ENCODE measurements at places on chromosomes 2 and 18.

DNA sequence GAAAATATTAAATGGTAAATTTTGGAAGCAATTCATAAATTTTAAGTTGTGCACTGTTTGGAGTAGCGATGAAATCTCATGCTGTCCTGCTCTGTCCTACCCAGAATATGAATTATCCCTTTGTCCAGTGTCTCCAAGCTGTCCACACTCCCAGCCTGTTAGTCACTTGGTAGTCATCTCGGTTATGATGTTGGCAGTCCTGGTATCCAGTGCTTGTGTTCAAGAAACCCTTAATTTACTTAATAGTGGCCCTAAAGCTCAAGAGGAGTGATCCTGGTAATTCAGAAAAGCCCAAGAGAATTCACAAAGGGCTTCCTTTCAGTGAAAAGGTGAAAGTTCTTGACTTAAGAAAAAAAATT lies 71.8 kb upstream of the STAM2 start:
- no peak for DNase-seq

GRCh38 chr2:219644801-219645480 lies 17.5 kb downstream of the SLC4A3 start:
- no peak for DNase-seq

GRCh38 chr2:237590272-237591140 lies at the start of gene RAB17:
Gene RAB17 (minus strand): TSS chr2:237590734. CDS start chr2:237586154, 4,580 bp downstream.
- DNase-seq, result no peak

GRCh38 chr18:61742565-61743429 lies 150.0 kb downstream of the RNF152 start:
- DNase-seq, result no peak

DNA sequence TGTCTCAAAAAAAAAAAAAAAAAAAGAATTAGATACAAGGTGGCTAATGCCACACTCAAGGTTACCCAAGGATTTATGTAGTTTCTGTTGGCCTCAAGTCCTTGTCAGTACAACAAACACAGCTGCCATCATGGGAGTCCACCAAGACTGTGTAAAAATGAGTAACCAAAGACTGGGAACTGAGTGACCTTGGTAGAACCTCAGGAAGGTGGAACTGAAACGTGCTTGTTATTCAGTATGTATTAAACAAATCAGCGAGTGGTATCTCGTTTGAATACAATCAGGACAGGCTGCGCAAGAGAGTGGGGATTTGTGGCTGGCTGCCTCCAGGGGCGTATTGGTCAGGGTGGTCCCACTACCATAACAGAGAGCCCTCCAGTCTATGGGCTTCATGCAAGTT lies 1.6 kb upstream of the SFTPB start:
- DNase-seq, result no peak

- no peak for DNase-seq
Observed at GRCh38 chr2:79757526-79757925, 244.7 kb downstream of the CTNNA2 start.

- no peak for DNase-seq
Observed at GRCh38 chr2:3000125-3000524, 377.5 kb downstream of the EIPR1 start.

- DNase-seq, result no peak
Observed at GRCh38 chr2:46200100-46200690, 97.0 kb upstream of the EPAS1 start.

GRCh38 chr2:95292623-95293260 lies 4.4 kb upstream of the KCNIP3 start:
- no peak for DNase-seq

DNA sequence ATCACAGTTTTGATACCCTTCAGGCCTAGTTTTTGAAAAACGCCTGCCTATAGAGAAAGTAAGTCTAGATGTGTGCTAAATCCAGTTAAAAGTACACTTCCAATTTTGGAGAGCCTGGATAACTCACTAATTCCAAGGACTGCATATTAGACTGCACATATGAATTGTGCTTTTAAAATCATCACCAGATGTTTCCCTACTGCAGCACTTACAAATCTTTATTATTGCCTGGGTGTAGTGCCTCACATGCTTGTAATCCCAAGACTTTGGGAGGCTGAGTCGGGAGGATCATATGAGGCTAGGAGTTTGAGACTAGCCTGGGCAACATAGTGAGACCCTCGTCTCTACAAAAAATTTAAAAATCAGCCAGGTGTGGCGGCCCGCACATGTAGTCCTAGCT lies 35.9 kb upstream of the HTR2B start:
- DNase-seq, result no peak

- DNase-seq, result no peak
Observed at GRCh38 chr2:158781353-158781961, 13.7 kb upstream of the DAPL1 start.

GRCh38 chr2:160375802-160376469 lies 117.7 kb downstream of the RBMS1 start:
- no peak for DNase-seq

GRCh38 chr2:129480790-129481189 lies 498.7 kb upstream of the RAB6C start:
- no peak for DNase-seq

DNA sequence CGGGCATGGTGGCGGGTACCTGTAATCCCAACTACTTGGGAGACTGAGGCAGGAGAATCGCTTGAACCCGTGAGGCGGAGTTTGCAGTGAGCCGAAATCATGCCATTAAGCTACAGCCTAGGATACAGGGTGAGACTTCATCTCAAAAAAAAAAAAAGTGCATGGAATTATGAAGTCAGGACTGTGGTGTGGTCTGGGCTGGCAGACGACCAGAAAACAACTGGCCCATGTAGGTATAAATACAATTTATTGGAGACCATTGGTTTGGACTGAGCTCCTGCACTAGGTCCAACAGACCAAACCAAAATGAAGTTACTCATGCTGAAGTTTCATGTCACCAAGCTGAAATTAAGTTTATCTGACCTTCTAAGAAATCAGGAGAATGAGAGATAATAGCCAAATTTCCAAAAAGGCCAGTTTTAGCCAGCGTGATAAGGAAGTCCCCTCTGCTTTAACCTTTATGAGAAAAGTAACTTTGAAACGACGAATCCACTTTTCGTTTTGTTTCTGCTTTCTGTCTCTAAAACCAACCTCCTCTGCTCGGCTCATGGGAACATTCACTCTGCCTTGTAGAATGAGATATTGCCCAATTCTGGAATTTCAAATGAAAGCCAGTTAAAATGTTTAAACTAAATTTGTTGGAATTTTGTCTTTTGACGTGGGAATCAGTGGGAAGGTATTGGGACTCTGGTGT lies 17.7 kb upstream of the RAB10 start:
- no peak for DNase-seq

DNA sequence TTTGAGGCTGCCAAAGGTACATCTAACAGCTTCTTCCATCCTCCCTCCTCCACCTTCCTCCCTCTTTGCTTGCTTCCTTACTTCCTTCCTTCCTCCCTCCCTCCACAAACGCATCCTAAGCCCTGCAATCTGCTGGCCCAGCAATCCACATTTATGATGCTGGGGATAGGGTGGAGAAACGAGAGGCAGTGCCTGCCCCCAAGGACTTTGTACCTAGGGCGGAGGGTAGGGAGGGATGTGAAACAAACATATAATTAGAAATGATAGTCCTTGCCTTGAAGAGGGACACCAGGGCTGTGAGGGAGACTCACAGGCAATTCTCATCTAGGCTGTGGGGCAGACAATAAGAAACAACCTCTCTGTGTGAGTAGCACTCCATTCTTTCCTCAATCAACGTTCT lies 188.3 kb downstream of the ANKRD30B start:
- DNase-seq, result no peak

- DNase-seq, result no peak
Observed at GRCh38 chr2:11393711-11394236, 49.3 kb upstream of the ROCK2 start.

DNA sequence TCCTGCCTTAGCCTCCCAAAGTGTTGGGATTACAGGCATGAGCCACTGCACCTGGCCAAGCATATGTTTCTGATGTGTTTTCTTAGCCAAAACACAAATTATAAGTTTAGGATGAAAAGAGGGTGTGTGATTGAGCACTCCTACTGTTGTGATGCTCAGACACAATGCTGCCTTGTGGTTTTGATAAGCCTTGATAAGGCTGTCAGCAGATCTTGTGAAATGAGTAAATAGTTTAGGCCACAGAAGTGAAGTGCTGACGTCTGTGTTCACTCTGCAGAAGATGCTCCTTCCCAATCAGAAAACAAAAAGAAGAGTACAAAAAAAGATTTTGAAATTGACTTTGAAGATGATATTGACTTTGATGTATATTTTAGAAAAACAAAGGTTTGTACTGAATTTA lies 24.3 kb downstream of the NCAPH start:
- no peak for DNase-seq

- no peak for DNase-seq
Observed at GRCh38 chr18:78309924-78310323, 669.7 kb upstream of the SALL3 start.

GRCh38 chr2:10912076-10912731 lies 470 bp downstream of the KCNF1 start:
- no peak for DNase-seq

DNA sequence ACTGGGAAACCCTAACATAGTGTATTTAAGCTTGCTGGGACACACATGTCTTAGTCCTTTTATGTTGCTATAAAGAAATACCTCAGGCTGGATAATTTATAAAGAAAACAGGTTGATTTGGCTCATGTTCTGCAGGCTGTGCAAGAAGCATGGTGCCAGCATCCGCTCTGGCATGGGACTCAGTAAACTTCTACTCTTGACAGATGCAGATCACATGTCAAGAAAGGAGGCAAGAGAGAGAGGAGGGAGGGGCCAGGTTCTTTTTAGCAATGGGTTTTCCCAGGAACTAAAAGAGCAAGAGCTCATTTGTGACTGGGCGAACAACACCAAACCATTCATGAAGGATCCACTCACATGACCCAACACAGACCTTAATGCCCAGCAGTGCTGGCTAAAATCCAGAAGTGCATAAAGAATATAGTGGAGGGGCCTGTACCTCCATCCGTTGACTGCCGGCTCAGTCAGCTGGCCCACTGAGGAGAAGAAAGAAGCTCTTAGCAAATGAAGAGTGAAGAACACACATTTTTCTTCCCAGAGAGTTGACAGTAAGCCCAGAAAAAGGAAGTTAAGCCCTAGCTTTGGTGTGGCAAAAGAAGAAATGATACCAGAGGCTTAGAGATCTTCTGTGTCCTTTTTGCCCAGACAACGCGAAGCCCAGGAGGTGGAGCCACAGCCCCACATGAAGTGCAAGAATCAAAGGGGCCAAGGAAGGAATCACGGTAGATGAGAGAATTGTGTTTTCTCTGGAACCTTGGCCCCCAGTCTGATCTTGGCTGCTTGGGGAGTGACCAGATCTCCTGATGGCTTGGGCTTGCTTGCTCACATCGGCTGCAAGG lies 183.5 kb upstream of the FAM98A start:
- no peak for DNase-seq

DNA sequence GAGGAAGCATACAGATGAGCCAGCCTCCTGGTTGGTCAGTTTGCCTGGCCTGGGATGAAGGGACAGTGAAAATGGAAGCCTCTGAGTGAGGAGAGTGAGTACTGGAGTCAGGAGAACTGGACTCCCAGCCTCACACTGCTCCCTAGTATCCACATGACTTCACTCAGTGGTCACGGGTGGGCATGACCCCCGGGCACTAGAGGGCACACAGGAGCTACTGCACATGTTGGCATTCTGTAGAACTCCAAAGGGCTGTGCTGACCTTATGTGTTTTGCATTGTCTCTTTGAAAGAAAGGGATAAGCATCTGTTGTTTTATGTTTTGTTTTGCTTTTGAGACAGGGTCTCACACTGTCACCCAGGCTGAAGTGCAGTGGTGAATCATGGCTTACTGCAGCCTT lies 23.7 kb downstream of the NCAPH start:
- DNase-seq, result no peak

GRCh38 chr2:172373766-172374165 lies 53.6 kb upstream of the ITGA6 start:
- no peak for DNase-seq

GRCh38 chr2:20635675-20636584 lies 15.0 kb downstream of the HS1BP3 start:
- DNase-seq, result peak; percentile 25

DNA sequence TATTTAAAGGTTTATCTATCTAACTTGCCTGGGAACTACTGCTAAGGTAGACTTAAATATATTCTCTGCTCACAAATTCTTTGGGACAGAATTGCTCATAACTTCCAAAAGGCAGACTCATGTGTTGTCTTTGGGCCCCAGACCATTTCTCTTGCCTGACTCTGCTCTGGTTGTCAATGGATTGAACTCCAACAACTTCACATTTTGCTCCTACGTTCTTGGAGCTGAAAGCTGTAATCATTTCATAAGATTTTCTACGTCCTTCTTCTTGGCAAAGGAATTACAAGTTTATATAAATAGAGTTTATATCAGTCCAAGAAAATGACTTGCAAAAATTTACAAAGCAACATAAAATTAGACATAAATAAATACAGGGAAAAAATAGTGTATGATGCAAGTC lies 32.9 kb upstream of the PPM1B start:
- DNase-seq, result no peak
